ENCODE measurements at places on chromosomes 5 and 9. TPM values are rescaled to one million over a fixed set of nuclear protein-coding genes. Genes with fewer than 3 reads are reported as not detected.

GRCh38 chr5:168611165-168611564 is 32.0 kb upstream of the PANK3 start:
- DNase-seq = peak; percentile 16

The SMIM33 gene
- total RNA-seq = not detected

- DNase-seq = no peak
Observed at GRCh38 chr9:77547106-77547730, 100.9 kb downstream of the GNA14 start.

The ZNF189 gene
- total RNA-seq = 8.2 TPM

DNA sequence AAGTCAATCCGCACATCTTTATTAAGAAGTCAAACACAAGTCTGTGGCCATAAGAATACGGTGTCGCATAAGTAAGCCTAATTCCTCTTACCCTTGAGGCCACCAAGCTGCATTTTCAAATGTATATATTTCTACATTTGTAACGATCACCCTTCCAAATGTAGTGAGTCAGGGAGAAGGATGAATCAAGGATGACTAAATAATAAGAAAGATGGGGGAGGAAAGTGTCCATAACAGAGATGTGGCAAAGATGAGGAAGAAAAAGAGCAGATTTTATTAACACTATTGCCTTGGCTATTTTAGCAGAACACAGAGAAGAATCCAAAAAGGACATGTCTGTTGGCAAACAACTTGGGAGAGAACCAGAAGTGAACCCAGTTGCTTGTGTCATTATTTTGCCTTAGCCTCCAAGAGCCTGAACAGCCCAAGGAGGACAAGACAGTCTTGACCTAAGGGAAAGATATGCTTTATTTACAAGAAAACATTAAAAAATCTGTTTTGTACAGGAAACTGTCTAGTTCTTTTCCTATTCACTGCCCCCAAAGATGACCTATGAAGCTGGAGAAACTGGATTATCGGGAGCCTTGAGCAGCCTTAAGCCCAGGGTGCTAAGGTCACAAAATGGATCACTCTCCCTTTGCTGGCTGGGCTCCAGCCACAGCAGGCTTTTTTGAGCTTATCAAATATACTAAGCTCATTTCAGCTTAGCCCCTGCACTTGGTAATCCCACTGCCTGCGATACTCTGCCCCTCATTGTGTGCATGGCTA is 101.5 kb downstream of the PLCXD3 start:
- no peak for DNase-seq

DNA sequence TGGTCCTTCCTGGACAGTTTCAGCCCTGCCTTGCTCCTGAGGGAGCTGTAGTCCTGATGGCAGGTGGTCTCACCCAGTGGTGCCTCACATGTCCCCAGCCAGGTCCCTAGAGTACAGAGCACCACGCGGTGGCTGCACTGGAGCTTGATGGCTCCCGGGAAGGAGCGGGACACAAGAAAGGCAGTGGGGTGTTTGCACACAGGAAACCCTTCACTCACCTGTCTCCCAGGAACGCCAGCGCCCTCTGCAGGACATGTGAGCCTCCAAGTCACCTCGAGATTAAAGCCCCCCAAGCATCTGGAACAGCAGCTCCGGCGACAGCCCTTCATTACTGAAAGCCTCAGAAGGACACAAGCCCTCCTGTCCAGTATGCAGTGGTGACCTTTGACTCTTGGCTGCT is 19.9 kb upstream of the TMEM250 start:
- DNase-seq = no peak

DNA sequence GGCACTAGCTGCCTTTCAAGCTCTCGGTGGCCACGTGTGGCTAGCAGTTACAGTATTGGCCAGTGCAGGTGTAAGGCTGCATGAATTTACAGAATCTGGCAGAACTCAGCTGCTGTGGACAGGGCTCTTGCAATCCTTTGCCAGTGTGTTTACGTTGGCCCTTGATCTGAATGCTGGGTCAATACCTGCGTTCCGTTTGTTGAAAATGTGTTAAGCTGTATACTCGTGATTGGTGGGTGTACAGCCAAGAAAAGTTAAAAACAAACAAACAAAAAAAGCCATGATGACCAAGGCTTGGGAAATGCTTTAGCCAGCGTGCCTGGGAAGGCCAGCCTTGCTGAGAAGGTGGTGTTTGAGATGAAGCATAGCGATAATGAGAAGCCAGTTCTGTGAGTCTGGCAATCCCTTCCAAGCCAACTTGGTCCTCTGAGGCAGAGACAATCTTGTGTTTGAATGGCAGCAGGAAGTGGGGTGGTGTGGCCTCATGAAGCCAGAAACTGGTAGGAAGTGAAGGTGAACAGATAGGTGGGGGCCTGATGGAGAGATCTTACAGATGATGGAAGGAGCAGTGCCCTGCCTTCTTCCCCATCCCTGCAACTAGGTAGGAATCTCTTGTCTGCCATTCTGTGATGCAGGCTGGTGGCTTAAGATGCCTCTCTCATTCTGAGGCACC is 820 bp upstream of the CFAP90 start:
- DNase-seq = no peak

The TMOD1 gene
- 0.98 TPM for total RNA-seq

DNA sequence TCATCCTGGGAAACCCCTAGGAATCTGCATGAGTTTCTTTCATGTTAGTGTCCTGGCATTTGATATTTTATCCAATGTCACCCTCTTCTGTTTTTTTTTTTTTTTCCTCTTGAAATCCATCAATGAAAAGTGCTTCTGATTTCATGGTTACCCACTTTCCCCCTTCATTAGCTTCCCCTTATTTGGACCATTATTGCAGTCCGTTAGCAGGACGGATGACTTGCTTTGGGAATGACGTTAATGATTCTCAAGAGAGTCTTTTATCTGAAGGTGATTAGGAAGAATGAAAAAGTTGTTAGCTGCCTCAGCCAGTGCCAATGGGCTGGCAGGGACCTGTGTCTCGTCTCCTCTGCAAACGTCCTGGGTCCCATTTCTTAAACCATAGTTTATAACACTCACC is 134.7 kb downstream of the SEMA6A start:
- no peak for DNase-seq

The DNM1 gene
- 16.7 TPM for total RNA-seq

DNA sequence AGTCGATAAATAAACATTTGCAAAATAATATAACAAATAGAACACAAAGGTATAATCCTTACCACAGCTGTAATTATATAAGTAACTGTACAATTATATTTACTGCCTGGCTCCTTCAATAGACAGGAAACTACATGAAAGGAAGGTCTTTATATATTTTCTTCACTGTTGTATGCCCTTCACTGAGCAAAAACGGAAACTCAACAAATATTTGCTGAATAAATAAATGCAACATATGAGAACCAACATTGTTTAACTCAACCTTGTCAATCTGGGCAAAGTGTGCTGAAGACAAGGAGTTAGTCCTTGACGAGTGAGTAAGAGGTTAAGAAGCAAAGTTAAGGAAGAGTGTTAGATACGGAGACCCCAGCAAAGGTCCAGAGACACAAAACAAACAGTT is 22.6 kb downstream of the PSMD5 start:
- no peak for DNase-seq

DNA sequence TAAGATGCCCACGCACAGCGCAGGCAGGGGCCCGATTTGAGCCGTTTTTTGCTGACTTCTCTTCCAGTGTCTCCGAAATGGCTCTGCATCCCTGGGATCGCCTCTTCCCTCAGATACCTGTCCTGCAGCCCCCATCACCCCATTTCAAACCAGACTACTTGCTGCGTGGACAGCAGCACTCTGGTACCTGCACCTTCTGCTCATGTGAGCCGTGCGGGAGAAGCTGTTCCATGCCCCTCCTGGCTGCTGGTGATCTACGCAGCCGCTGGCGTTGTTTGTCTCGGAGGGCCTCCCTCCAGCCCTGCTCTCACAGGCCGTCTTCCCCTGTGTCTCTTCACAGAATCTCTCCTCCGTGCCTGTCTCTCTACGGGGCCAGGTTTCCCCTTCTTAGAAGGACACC is 13.4 kb downstream of the CEP72 start:
- DNase-seq = no peak

GRCh38 chr9:127828262-127829031 is 25.8 kb downstream of the FPGS start:
- no peak for DNase-seq

The STKLD1 gene
- total RNA-seq = not detected

The MARCOL gene
- total RNA-seq = not detected
